ENCODE measurements at places on chromosomes 11 and 22.
A peak's percentile ranks its signal among the peaks of the same experiment; 100 is the strongest.

DNA sequence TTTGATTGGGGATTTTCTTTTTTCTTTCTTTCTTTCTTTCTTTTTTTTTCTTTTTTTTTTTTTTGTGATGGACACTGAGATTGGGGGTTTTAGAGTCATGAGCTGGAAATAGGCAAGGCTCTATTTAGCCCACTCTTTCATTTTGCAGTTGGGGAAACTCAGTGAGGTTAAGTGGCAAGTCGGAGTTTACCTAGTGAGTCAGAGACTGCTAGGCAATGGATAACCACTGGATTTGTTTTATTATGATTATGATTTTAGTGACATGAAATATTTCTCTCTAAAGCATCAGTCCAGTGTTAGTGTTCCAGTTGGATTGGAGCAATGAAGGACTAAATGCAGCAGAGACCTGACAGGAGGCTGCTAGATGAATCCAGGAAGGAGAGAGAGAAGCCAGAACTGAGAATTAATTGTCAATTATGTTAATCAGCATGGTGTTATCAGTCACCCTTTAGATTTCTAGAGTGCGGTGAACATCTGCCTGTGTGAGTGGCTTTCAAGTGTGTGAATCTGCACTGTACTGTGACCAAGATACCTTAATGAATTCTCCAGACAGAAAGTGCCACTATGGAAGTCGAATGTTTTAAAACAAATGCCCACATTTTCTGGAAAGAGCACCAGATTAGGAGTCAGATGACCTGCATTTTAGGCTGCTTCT lies 10.9 kb downstream of the BMAL1 start:
- DNase-seq: no peak

GRCh38 chr11:119100246-119100970 lies 1.2 kb downstream of the DPAGT1 start:
- DNase-seq: no peak

DNA sequence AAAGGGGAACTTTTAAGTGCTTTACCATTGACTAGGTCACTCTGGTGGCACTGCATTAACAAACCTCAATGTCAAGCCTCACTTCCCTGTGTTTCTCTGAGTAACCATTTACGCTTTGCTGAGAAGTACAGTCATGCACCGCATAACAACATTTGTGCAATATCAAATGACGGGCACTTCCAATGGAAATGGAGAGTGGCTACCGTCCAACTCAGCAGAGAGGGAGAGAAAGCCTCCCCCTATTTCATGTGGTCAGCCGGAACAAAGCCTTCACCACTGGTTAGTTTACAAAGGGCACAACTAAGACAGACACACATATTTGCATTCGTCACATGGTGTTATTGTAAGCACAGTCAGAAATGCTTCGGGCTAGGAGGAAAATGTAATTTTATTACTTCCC lies 117.3 kb downstream of the RASSF10 start:
- peak; percentile 69 for DNase-seq

DNA sequence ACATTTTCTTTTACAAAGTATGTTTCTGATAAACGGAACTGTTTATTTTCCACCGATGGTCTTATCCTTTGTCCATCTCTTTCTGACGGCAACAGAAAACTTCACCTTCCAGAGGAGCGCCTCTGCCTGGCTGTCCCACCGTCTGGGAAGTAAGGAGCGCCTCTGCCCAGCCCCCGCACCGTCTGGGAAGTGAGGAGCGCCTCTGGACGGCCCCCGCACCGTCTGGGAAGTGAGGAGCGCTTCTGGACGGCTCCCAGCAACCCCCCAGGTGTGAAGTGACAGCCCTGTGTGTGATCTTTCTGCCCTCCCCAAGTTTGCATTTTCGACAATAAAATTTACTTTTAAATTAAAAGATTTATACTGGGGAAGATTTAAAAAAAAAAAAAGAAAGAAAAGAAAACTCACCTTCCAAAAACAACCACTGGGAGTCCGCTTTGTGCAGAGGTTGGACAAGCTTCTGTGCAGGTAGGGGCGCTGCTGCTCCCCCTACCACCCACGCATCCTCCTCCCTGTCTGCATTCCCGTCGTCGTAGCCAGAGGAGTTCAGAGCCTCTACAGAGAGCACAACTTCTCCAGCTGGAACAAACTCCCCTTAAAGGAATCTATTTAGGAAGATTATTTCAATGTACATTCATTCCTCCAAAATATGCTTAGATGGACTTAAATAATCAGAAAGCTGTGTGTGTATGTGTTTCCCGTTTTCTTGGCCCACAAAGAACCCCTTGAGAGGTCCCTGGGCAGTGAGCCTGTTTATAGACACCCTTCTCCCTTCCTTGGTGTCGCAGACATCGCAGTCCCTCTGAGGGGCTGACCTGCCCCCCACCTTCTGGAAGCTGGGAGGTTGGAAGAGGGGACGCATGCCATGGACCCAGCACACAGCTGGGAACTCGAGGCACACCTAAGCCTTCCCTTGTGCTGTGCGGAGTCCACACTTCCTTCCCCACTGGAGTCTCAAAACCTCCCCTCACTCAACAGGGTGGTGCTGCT lies 849 bp upstream of the APOBEC3B start:
- DNase-seq: no peak

GRCh38 chr11:3809624-3809928 lies 1.2 kb downstream of the PGAP2 start:
- no peak for DNase-seq

- DNase-seq: no peak
Observed at GRCh38 chr11:111392552-111392951, 13.5 kb upstream of the POU2AF1 start.

GRCh38 chr22:38018938-38019827 lies 34.8 kb upstream of the SOX10 start:
- no peak for DNase-seq

GRCh38 chr22:31838917-31839316 lies 85.1 kb downstream of the DEPDC5 start:
- DNase-seq: no peak

DNA sequence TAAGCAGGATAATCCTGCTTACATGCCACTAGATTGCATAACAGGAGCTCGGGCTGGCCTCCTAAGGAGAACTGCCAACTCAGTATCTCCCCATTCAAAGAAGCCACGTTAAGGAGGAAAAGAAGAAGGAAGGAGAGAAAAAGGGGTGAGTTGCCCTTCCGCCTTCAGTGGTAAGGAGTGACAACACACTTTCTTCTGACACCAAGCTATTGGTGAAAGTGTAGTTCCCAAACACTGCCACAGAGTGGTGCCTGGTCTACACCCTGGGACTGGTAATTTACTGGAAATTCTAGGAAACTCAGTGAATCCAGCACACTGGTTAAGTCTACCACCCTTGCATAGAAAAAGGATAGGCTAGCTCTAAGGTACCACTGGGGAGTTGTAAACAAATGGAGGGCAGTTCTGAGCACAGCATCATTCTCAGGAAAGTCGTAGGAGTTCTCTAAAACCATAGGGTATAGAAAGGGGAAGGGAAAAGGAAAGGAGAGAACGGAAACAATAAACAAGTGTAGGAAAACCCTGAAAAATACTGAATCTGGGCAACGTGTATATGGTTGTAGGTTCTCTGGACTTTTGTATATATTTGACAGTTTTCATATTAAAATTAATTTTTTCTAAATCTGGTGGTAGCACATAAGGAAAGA lies 58.2 kb downstream of the RRAS2 start:
- no peak for DNase-seq

GRCh38 chr11:3614742-3615171 lies 27.0 kb downstream of the ART5 start:
- no peak for DNase-seq

GRCh38 chr22:23401111-23401909 lies 178.8 kb downstream of the IGLL1 start:
- DNase-seq: no peak

DNA sequence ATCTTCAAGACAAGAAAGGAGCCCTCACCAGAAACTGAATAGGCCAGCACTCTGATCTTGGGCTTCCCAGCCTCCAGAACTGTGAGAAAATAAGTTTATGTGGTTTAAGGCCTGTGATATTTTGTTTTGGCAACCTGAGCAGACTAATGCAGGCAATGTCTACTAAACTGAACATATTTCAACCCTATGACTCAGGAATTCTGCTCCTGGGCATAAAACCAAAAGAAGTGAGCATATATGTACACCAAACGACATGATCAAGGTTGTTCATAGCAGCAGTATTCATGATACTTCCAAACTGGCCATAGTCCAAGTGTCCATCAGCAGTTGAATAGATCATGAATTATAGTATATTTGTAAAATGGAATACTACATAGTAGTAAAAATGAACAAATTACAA lies 29.0 kb downstream of the CSNK2A3 start:
- DNase-seq: no peak

DNA sequence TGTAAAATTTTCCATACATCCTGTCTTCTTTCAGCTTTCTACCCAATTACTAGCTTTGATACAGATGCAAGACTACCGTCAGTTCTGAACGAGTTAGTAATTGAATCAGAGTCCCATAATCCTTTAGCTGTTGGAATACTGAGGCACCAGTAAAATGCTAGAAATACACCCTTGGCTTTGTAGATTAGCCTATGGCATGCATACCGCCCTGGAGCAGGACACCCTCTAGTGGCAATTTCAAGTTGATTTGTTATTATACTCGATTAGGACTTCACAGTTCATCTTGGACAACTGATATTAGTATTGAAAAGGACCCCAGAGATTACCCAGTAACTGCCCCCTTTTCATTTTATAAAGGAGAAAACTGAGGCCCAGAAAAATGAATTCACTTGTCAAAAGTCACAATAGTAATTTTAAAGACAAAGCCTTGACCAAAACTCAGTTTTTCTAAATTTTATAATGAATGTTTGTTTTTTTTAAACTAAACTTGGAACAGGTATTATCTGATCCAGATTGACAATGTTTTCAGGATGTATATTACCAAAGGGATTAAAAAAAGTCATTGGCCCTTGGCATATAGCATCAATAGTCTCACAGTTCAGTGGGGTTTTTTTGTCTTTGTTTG lies 72.6 kb downstream of the HIPK3 start:
- peak; percentile 27 for DNase-seq

Data from skeletal muscle cell (primary cell).